ENCODE measurements at places on chromosomes 7 and 10.

GRCh38 chr10:126421756-126422256 lies 33.5 kb upstream of the ADAM12 start:
- no peak for DNase-seq

GRCh38 chr10:103923502-103923901 lies 5.5 kb upstream of the STN1 start:
- no peak for DNase-seq

GRCh38 chr10:16887565-16887964 lies 70.3 kb upstream of the RSU1 start:
- DNase-seq, result no peak

DNA sequence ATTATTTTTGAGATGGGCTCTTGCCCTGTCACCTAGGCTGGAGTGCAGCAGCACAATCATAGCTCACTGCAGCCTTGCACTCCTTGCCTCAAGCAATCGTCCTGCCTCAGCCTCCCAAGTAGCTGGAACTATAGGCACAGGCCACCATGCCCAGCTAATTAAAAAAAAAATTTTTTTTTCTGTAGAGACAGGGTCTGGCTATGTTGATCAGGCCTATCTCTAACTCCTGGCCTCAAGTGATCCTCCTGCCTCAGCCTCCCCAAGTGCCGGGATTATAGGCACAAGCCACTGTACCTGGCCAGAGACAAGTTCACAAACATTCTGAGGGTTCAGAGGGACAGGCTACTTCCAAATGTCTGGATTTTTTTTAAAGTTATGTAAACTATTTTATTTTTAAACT lies 32.1 kb upstream of the PURB start:
- DNase-seq, result no peak

DNA sequence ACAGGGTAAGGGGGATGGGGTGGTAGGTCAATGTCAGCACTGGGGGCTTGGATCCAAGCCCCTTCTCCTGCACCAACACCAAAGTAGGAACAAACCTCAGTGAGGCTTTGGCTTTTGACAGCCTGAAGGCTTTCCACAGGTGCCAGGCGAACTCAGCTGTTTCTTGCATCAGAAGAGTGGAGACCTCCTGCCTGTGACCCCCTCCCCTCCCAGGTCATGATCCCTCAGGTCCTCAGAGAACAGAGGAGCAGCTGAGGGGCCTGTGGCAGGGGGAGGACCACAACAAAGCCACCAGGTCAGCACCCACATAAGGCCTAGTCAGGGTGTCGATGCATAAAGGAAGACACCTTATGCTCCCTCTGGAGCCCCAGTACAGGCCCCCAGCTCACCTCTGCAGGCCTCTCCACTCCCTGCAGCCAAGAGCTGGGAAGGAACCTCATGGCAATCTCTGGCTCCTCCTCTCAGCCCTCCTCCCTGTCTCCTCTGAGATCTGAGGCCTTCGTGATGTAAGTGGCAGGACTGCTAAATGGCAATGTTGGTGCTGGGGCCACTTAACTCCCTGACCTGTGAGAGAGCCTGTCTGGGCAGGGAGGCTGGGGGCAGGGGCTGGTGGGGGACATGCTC lies 19.1 kb upstream of the PRRT4 start:
- no peak for DNase-seq

- DNase-seq, result peak; percentile 32
Observed at GRCh38 chr7:132518102-132518838, 58.0 kb downstream of the PLXNA4 start.

GRCh38 chr10:75586814-75587213 lies 155.4 kb downstream of the LRMDA start:
- DNase-seq, result no peak

GRCh38 chr10:112356686-112357085 lies 17.2 kb upstream of the ACSL5 start:
- no peak for DNase-seq

- no peak for DNase-seq
Observed at GRCh38 chr7:43249823-43250145, 137.3 kb downstream of the HECW1 start.

DNA sequence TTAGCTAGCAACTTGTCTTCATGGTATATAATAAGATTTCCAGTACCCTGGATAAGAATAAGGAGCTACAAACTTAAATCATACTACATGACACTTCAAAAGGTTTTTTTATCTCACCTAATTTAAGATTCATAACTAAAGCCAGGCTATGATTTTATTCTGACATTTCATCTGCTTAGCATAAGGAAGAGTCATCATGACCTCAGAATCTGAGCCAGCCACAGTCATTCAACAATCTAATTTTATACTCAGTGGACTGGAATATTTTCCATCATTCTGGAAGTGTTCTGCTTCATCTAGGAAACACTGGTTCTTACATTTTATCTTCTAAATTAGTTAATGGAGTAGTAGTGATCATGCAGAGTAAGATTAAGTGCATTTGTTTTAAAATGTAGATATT lies 102.1 kb upstream of the KCND2 start:
- DNase-seq, result no peak

- DNase-seq, result no peak
Observed at GRCh38 chr7:141208539-141208938, 134.7 kb downstream of the TMEM178B start.

- no peak for DNase-seq
Observed at GRCh38 chr7:157355784-157356511, 19.1 kb downstream of the DNAJB6 start.

DNA sequence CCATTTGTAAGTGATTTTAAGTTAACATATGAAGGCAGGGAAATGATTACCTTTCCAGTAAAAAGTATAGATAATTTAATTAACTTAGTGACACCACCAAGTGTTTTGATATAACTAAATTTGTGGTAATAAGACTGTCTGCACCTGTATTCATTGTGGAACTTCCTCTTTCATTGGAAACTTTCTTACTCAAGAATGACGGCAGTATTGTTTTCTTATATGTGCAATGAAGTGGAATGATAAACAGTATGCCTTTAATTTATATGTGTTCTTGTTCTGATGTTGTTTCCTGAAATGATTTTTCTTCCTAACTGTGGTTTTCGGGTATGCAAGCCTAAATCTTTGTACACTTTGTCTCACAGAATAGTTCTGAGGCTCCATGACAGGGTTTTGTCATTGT lies 46.4 kb downstream of the CASD1 start:
- no peak for DNase-seq

DNA sequence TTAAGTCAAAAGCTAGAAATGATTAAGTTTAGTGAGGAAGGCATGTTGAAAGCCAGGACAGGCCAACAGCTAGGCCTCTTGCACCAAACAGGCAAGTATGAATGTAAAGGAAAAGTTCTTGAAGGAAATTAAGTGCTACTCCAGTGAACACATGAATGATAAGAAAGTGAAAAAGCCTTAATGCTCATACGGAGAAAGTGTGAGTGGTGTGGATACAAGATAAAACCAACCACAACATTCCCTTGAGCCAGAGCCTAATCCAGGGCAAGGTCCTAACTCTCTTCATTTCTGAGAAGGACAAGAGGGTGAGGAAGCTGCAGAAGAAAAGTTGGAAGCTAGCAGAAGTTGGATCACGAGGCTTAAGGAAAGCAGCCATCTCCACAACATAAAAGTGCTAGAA lies 53.0 kb downstream of the DNAJC1 start:
- no peak for DNase-seq

GRCh38 chr10:80670774-80671173 lies 133.1 kb downstream of the SH2D4B start:
- no peak for DNase-seq

DNA sequence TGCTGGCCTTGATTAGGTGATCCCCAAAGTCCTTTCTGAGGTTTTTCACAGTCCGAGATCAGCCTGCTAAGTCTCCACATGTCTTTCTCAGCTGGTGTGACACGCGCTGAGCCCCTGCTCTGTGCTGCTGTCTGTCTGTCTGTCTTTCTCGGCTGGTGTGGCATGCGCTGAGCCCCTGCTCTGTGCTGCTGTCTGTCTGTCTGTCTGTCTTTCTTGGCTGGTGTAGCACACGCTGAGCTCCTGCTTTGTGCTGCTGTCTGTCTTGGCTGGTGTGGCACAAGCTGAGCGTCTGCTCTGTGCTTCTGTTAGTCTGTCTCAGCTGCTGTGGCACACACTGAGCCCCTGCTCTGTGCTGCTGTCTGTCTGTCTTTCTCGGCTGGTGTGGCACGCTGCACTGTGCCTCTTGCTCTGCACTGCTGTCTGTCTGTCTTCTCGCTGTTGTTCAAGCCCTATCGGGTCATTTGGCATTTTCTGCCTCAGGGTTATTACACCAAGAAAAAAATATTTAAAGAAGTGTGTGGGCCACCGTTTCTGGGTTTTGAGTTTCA lies 217.3 kb upstream of the SHH start:
- DNase-seq, result no peak

- DNase-seq, result no peak
Observed at GRCh38 chr10:93513091-93513490, 16.7 kb downstream of the CEP55 start.

DNA sequence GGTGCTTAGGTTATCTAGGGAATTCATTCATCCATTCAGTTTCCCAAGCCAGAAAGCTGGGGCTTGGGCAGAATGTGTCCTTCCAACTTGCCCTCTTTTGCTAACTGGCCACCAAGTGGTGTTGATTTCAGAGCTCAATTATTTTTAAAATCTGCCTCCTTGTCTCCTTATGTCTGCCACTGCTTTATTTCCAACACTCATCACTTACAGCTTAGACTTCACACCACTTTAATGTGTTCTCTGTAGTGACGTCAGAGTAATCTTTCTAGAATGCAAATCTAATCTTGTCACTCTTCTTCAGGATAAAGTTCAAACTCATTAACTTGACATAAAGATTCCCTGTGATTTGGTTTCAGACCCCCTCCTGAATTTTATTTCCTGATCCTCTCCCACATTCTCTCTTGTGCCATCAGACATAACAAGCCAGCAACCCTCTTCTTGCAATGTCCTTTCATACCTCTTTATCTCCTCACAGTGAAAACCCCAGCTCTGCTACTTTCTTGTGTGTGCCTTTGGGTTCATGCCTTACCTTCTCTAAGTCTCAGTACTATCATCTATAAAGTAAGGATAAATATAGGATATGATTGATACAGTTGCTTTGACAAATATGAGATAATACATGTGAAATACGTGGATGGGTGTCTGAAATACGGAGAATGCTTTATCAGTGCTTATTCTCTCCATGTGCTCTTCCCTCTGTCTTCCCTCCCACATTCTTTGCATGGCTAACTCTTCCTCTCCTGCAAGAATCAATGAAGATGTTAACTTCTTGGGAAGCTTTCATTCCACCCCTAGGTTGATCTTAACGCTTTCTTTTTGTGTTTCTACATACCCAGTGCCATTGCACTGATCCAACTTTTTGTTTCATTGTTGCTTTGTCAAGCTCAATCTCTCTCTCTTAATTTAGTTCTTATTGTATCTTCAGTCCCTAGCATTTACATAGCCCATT lies 522.7 kb upstream of the FZD8 start:
- DNase-seq, result no peak

GRCh38 chr10:89346405-89347254 lies 18.8 kb downstream of the IFIT3 start:
- DNase-seq, result peak; percentile 17

DNA sequence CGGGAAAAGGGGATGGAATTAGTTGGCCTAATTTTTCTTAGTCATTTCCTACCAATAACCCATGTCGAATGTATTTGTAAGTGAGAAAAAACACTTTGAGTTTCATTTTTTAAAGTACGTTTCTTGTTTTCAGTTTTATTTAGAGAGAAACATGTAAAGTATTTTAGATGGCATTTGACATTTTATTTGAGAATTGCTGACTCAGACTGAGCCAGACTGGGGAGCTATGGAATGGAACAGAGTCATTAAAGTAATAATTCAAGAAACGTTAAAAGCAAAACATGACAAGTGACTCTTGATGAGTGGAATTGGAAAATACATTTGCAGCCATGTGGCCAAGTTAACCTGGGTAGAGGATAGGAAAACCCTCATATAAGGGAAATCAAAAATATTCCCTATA lies 286.1 kb upstream of the NPSR1 start:
- DNase-seq, result no peak

- DNase-seq, result no peak
Observed at GRCh38 chr10:1049425-1049958, 573 bp upstream of the IDI1 start.

- DNase-seq, result no peak
Observed at GRCh38 chr7:147423875-147424274, 1166.7 kb upstream of the C7orf33 start.

DNA sequence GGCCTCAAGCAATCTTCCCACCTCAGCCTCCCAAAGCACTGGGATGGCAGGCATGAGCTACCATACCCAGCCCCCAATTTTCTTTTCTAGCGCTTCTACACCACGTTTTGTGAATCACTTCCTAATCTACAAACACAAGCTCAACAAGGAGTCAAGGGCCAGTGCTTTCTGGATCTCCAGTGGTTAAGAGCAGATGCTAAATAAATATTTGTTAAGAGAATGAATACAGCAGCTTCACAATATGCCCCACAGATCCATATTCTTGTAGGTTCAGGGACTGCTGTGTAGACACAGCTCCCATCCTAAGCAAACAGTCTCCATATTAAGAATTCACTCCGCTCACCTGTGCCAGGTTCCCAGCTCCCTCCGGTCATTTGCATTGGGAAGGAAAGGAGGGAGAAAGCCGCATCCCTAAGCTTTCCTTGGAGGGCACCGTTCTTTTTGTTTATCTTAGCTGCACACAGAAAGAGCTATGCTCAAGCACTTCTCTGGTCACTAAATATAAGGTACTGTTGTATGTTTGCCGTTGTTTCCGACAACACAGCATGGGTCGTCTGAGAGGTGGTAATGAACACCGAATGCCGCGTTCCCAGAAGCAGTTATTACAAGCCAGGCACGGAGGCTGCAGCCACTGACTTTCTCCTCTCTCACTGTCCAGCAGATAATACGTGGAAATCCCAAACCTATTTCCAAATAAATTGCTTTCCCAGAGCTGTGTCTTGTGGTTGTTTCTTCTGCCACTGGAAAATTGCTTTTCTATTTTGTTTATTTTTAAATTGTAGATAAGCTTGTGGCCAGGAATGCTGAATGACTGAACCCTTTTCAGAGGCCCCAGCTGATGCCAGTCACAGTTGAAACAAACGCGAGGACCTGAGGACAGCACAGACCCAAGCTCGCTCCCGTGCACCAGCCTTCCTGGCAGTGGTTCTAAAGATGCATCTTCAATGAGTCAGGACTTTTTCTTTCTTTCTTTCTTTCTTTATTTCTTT lies 217.1 kb downstream of the PRPF18 start:
- no peak for DNase-seq

DNA sequence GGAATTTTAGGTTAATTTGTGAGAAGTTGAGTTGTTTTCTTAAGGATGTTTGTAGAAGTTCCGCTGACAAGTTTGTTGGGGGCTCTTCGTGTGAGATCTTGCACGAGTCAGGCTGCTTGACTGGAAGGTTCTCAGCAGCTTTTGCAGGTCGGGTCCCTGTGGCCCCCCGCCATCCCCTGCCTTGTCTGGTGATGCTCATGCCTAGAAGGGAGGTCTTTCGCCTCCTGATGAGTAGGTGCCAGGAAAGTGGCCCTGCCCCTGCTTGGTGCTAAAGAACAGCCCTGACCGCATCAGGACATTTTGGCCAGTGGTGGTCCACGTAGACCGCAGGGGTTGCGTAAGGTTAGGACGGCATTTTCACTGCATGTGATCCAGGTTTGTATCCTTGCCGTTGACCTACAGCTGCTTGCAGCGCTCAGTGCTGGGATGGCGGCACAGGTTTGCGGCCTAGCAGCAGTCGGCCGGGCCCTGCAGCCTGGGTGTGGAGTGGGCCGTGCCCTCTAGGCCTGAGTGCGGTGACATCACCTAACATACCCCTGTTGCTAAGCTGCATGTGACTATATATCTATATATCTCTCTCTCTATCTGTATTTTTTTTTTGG lies 62.4 kb downstream of the DNAJB6 start:
- DNase-seq, result no peak
